ENCODE measurements at places on chromosomes 5 and 9.

DNA sequence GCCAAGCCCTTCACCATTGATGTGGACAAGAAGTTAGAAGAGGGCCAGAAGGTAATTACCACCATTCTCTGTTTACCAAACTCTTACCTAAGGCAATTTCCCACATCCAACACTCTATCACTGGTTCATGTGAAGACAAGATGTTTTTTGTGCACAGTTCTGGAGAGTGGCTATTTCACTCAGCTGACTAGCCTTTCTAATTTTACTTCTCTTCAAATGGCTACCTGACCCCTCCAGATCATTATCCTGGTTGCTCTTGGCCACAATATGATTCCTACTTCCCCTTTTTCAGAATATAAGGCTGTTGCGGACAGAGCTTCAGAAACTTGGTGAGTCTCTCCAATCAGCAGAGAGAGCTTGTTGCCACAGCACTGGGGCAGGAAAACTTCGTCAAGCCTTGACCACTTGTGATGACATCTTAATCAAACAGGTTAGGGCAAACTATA, 7.1 kb downstream of the KIF20A start:
- no peak for DNase-seq

DNA sequence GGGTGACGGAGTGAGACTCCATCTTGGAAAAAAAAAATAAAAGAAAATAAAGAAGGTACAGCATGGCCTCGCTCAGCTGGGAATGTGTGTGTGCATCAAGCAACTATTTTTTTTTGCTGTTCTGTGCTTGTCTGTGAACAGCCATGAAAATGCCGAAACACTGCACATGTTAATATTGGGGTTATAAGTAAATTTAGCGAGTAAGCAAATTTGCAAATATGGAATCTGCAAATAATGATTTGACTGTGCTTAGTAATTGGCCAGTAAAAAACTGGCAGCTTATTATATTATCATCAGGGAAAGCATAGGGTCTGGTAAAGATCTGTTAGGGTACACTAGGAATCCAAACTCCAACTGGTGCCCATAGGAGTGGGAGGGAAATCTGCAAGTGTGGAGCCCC, 278.1 kb upstream of the KLF4 start:
- no peak for DNase-seq

DNA sequence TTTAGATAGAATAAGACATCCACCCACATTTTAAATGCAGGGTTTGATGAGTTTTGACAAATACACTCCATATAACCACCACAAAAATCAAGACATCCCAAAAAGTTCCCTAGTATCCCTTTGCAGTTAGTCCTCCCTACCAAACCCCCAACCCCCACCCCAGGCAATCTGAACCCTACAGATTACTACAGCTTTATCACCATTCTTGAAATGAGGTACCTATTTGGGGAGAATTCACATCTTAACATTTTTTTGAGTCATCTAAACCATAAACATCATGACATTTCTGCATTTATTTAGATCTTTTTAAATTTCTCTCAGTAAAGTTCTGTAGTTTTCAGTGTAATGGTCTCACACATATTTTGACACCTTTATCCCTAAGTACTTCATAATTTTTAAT, 53.9 kb downstream of the PTBP3 start:
- no peak for DNase-seq

DNA sequence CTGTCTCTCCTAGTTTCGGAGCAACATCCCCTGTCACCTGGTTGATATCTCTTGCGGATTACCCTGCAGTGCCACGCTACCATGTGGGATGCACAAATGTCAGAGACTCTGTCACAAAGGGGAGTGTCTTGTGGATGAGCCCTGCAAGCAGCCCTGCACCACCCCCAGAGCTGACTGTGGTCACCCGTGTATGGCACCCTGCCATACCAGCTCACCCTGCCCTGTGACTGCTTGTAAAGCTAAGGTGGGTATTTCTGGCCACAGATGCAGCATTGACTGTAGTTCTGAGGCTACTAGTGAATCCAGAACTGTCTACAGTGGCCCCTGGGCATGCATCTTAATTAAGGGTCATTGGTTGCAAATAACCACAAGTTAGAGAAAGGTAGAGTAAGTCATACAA, 50.8 kb downstream of the AQP7 start:
- no peak for DNase-seq

GRCh38 chr9:87530716-87531115, 33.0 kb downstream of the DAPK1 start:
- DNase-seq, result no peak

GRCh38 chr5:93578813-93579691, 2.0 kb downstream of the NR2F1-AS1 start:
- no peak for DNase-seq

DNA sequence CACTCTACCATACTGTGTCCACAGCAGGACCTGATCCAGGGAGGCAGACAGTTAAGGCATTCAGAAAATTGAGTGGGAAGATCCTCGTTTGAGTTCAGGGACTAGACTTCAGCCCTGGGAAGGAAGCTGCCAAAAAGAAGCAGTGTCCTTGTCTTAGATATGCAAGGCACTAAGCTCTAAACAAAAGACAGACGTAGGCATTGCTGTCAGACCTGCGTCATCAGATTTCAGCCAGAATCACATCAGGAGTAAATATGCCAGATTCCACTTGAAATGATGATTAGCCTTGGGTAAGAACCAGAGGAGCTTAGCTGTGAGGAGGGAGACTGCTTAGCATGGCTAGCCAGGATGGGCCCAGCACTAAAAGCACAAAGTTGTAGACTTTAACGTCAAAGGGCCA, 56.7 kb downstream of the MAMDC2 start:
- no peak for DNase-seq

- no peak for DNase-seq
Measured at GRCh38 chr5:98773214-98773463, 324 bp upstream of the RGMB start.

DNA sequence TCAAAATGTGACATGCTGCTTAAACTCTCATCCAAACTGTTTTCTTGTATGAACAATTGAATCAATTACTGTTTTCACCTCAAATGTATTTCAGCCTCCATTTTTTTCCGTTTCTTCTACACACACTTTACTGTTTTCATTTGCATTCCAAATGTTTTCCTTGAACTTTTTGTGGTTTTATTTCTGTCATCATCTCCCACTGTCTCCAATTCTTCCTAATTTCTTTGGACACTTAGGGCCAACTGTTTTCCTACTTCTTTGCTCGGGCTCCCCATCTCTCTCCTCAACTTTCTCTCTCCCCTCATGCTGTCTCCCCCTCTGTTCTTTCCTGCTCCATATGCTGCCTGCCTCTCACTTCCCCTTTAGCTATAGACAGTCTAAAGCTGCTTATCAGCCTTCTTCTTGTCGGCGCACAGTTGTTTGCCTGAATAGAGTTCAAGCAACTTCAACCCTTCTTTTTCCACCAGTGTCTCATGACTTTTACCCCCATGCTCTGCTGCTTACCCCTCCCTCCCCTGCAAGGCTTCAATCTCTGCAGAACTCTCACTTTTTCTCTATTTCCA, 443.4 kb downstream of the DTWD2 start:
- DNase-seq, result no peak

GRCh38 chr9:77927265-77927664, 104.3 kb downstream of the GNAQ start:
- DNase-seq, result no peak

DNA sequence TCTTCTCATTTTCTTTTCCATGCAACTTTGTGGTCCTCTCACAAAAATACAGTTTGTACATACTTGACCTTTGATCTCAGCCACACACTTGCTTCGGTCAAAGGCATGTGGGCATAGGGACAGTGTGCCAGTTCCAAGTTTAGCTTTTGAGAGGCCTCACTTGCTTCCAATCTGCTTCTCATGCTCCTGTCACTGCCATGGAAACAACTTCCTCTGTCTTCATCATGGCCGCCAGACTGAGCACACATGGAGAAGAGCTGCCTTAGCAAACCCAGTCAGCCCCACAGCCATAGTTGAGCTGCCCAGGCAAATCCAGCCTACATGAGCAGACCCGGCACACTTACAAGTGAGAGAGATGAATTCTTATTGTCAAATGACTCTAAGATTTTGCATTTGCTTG, 138.2 kb upstream of the TUSC1 start:
- DNase-seq, result no peak

GRCh38 chr5:145478651-145479050, 356.5 kb downstream of the PRELID2 start:
- DNase-seq, result no peak

DNA sequence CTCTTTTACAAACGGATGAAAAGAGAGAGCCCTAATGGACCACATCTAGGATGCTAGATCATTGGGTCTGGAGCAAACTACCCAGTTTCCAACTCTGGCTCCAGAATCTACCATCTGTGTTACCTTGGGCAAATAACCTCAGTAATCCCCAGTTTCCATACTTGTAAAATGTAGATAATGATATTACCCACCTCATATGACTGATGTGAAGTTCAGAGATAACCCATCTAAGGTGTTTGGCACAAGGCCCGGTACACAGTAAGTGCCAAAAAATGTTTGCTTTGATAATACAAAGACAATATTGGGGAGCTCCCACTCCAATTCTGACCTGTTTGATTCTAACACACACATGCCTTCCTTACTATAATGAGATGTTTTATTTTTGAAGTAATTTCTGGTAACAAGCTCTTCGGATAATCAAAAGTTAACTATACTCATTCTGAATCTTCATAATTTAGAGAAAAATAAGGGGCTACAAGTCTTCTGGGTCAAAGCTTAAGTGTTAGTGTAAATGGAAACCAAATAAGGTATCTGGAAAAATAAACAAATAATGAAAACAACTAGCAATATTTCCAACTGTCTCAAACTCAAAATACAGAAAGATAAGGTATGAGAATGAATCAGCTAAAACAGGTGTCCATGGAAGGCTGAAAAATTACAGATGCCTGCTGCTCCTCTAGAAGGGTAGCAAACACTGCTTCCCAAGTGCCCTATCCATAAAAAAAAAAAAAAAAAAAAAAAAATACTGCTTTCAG, 30.4 kb downstream of the ELL2 start:
- no peak for DNase-seq

DNA sequence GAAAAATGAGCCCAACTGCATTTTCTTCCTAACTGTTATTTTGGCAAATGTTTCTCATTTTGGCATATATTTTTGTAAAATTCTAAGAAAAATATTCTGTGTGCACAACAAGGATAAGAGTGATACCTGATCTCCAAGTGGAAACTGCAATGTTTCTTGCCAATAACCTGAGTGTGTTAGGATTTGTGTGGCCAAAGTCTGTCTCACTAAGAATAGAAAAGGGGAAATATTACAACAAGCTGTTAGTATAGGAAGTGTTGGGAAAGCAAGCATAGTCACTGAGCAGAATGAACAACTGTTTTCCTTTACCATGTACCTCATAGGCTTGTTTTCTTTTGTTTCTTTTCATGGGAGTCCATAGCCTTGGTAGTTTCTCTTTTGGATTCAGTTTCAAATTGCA, 624.2 kb downstream of the MTRR start:
- no peak for DNase-seq

DNA sequence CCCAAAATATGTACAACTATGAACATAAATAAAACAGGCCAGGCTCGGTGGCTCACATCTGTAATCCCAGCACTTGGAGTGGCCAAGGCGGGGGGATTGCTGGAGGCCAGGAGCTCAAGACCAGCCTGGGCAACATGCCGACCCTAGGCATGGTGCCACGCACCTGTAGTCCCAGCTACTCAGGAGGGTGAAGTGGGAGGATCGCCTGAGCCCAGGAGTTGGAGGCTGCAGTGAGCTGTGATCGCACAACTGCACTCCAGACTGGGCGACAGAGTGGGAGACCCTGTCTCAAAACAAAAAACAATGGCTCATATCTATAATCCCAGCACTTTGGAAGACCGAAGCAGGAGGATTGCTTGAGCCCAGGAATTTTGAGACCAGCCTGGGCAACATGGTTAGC, 1.5 kb downstream of the HAUS6 start:
- no peak for DNase-seq

DNA sequence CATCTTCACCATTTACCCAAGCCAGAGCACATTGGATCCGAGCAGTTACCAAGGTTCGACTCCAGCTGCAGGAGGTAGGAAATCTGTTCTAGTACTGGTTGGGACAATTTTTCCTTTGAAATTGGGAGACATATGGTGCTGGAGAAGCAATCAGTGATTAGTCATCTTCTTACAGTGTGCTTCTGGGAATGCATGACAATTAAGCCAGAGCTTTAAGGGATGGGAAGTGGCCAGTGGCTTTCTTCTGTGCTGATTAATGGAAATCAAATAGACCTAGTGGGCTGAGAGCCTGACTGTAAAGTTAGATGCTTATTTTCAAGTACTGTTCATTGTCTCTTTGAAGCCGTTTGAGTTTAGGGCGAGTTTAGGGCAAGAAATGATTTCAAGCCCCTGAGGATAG, 152.1 kb downstream of the UNC13B start:
- no peak for DNase-seq

DNA sequence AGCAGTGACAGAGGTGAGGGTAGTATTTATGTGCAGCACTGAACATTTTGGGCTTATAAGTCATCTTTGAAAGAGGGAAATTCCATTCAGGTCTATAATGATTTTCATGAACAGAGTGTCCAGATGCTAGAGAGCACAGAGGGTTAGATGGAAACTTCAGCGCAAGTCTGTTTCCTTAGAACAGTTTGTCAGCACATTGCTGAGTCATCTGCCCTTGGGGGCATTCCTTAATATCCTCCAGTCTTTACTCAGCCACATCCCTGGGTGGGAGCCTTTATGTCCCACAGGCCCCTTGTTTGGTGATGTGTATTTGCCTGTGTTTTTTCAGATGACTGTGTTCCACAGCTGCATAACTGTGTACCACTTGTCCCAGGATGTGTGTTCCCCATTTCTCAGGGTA, 138.5 kb upstream of the S1PR3 start:
- DNase-seq, result no peak

Measured in stimulated activated naive CD4-positive, alpha-beta T cell treated with Interleukin-2 at 50 U/mL for 16 hours (primary cell).